Fibroblast of villous mesenchyme (primary cell): ENCODE measurements at places on chromosomes 1 and 21. TPM values are rescaled to one million over a fixed set of nuclear protein-coding genes. Genes with fewer than 3 reads are reported as not detected.

DNA sequence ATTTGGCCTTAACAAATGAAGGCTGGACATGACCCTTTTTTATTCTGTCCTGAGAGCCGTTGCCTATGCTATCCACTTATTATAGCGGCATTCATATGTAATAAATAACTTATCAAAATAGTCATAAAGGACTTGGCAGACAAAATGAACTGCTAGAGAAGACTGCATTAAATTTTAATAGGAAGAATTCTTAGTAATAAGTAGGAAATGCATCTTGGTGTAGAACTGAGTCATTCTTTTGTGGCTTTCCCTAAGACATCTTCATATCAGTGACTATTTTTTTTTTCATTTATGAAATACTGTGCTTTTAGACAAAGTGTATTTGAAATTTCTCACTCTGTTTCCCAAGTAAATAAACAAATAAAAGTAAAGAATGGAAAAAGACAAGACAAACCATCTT, 45.6 kb downstream of the PBX1 start:
- DNase-seq = peak; percentile 25

DNA sequence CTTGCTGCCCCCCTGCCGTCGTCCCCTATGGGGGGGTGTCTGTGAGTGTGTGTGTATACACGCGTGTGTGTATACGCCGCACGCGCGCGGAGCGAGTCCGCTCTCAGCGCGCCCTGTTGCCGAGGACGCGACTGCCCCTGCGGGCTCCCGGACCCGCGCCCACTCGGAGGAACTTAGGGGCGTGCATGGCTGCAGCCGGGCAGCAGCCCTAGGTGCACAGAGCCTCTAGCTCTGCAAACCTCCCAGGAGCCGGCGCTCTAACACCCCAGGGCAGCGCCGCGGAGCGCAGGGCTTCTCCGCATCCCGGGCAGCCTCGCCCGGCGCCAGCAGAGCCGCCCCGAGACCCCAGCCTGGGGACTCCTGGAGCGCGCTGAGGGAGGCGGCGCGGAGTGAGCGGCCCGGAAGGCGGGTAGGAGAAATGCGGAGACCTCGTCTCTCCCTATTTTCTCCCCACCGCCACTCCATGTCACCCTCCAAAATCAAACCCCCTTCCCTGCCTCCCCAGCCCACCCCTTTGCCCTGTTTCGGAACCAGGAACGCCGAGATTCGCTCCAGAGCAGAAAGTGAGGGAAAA, 574 bp downstream of the ITPKB start:
- DNase-seq = peak; percentile 26

GRCh38 chr1:233518344-233518743, 95.6 kb upstream of the KCNK1 start:
- DNase-seq = peak; percentile 25

- DNase-seq = no peak
Measured at GRCh38 chr1:62386351-62387121, 50.3 kb upstream of the USP1 start.

- peak; percentile 49 for DNase-seq
Measured at GRCh38 chr1:18948913-18949685, 7.4 kb downstream of the IFFO2 start.

DNA sequence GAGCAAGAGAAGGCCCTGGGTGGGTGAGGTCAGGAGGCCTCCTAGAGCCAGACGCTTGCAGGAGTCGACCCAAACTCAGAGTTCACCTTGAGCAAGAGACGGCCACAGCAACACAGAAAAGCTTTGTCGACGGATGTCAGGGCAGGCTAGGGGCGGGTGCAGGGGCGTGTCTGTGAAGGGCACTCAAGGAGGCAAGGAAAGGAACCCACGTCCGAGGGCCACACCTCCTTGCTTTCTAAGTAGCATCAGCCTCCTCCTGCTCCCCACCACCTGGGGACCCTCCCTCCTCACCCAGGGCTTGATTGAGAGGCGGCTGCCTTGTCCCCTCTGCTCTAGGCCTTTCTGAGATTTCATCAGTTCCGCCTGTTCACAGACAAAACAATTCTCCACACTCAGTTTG, 92.1 kb downstream of the OMA1 start:
- DNase-seq = no peak

DNA sequence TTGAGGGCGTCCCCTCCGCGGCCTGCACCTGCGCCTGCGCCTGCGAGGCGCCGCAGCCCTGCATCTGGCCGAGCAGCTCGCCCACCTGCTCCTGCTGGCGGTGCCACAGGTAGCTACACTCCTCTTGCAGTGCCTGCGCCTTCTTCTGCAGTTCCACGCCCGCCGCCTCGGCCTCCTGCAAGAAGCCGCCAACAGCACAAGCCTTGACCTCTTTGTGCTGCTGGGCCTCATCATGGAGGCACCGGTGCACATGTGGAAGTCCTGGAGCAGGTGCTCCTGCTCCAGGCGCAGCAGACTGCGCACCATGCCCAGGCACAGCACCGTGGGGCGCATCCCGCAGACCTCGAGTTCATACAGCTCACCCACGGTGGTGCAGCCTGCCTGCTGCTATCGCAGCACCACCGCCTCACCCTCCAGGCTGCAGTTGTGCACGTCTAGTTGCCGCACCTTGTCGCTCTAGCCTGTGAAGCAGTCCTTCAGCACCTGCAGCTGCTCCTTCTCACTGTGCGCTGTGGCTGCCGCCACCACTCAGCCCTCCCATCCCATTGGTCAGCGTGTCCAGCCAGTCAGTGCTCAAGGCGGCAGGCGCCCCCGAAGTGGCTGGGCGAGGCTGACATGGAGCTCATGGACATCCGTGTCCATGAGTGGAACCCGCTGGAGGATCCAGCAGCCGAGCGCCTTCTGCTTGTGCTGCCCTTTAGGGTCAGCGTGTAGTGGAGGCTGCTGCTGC, 12.2 kb upstream of the CD2 start:
- no peak for DNase-seq

DNA sequence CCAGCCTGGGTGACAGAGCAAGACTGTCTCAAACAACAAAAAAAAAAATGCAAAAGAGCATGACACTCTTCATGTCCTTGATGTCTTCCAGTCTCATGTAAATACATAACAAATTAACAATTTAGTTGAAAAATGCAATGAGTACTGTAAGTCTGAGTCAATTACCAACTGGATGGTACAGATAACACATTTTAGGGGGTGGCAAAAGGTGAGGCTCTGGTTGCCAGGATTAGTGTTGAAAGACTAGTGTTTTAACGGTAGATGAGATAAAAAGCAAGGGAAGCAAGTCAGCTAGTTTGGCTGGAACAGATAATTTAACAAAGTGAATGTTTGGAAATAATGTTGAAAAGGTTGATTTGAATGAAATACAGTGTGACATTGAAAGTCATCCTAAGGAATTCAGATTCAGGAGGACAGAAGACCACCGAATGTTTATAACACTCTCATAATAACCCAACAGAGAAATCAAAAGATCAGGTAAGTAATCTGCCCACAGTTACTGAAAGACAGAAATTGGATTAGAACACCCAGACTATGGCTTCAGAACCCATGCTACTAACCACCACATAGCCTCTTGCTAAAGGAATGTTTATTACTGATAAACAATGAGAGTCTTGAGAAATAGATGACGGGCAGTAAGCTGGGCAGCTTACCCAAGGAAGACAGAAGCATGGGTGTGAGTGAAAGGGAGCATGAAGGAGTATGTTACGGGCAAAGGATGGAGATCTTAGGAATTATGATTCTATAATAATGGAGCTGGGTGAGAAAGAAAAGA, 312.4 kb downstream of the HMCN1 start:
- DNase-seq = no peak

DNA sequence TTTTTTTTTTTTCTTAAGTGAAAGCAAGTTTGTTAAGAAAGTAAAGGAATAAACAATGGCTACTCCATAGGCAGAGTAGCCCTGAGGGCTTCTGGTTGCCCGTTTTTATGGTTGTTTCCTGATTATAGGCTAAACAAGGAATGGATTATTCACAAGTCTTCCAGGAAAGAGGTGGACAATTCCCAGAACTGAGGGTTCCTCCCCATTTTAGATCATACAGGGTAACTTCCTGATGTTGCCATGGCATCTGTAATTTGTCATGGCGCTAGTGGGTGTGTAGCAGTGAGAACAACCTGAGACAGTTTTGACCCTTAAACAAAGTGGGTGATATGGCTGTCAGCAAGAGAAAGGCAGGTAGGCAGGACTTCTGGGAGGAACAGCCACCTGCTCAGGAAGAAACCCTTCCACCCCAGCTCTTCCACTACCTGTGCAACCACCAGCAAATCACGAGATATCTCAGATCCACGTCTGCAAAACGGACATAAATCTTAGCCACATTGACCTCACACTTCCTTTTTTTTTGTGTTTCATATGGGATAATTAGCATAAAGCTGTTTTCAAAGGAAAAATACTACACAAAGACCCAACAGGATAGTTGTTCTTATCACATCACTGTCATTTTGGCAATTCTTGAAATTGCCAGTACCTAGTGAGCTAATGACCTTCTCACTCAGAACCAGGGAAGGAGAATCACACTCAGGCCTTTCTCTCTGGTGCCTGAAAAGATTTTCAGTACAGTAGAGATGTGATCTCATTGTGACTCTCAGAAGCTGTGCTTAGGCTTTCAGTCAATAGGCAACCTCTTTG, 34.8 kb upstream of the DUSP10 start:
- no peak for DNase-seq

DNA sequence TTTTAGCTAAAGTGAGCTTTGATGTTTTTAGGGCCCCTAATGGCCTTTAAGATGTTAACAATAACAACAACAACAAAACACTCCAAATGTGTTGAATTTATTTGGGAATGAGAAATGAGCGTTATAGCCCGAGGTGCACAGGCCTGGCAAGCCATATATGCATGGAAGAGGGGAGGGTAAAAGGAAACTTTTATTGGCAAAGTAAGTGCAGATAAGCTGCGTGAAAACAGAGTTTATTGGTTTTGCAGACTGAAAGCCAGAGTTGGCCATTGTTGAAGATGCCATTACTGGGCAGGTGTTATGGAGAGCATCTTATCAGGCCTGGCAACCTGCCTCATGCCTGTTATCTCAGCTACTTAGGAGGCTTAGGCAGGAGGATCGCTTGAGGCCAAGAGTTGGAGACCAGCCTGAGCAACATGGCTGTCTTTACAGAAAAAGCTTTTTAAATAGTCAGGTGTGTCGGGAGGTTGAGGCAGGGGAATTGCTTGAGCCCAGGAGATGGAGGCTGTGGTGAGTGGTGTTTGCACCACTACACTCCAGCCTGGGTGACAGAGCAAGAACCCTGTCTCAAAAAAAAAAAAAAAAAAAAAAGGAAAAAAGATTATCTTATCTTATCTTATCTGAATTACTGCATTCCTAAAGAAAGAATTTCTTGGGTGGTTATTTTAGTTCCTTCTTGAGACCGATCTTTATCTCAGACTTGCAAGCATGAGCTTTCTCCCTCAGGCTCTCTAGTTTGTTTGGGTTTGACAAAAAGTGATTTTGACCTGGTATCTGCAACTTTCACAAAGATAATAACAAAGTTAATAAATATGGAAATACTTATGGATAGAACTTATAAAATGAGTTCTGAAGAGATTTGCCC, 1.7 kb downstream of the PATJ start:
- DNase-seq = no peak

GRCh38 chr1:154819628-154820590, 50.2 kb downstream of the KCNN3 start:
- no peak for DNase-seq

GRCh38 chr1:52028328-52028727, 5.3 kb downstream of the KTI12 start:
- no peak for DNase-seq

GRCh38 chr1:67850151-67850551, 16.9 kb upstream of the GNG12 start:
- DNase-seq = peak; percentile 55

DNA sequence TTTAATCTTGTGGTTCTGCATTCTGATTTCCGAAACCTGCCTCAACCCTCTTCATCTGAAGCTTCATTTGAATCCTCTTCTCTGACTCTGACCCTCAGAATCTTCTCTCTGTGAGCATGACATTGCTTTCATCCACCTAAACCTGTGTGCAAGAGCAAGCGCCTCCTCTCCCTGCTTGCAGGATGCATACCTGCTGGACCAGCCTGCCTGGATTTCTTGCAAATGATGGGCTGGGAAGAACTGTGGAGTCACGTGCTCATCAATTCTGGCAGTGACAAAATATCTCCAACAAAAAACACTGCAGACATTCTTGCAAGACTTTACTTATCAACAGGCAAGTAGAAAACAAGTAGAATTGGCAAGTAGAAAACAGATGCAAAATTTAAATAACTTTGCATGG, 20.8 kb upstream of the SLC35F3 start:
- no peak for DNase-seq

DPH2 gene
- total RNA-seq = 18.6 and 22.5 TPM in 2 replicates

CHRM3 gene
- under 0.01 TPM in 1 of 2 replicates, not detected in the other for total RNA-seq

TSPAN1 gene
- 0.32 and 0.43 TPM in 2 replicates for total RNA-seq

S100A1 gene
- total RNA-seq = not detected in 2 replicates

LCE2B gene
- total RNA-seq = not detected in 2 replicates

BCAR3 gene
- 32.0 and 36.4 TPM in 2 replicates for total RNA-seq

KCNA3 gene
- total RNA-seq = under 0.01 and 0.64 TPM in 2 replicates

TNNI3K gene
- 1.3 TPM in 1 of 2 replicates, not detected in the other for total RNA-seq

KAZN gene
- 8.6 and 10.6 TPM in 2 replicates for total RNA-seq
